Suppressor macrophage (primary cell): ENCODE measurements at places on chromosomes 5 and 9.
A peak's percentile ranks its signal among the peaks of the same experiment; 100 is the strongest.

- no peak for DNase-seq
These were observed 48.7 kb upstream of the HOMER1 start for GRCh38 chr5:79562351-79563246.

- peak; percentile 25 for DNase-seq
These were observed 178.0 kb upstream of the PIK3R1 start for GRCh38 chr5:68037546-68037945.

- DNase-seq: no peak
These were observed 13.9 kb downstream of the PLK2 start for GRCh38 chr5:58446024-58446423.

- DNase-seq: no peak
These were observed 161.3 kb downstream of the RAPGEF6 start for GRCh38 chr5:131473731-131474130.

- DNase-seq: no peak
These were observed 131.3 kb downstream of the GLIS3 start for GRCh38 chr9:4168526-4168925.

DNA sequence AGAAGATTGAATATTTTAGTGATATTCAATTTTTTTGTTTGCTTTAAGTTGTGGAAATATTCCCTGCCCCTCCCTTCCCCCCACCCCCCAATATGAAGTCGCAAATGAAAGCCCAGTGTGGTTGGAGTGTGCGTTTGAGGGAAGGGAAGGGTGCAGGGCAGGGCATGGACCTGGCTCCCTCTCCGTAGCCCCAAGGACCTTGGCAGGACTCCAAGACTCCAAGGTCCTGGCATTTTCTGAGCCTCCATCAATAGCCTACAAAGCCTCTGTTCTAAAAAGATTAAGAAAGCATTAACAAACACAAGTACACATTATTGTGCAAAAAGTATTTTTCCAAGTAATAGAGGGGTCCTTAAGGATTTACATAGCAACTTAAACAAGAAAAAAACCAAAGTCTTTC, 38.8 kb upstream of the PTPN3 start:
- DNase-seq: no peak

- DNase-seq: no peak
These were observed 488.8 kb downstream of the HTR1A start for GRCh38 chr5:63473335-63473967.

GRCh38 chr9:130536701-130537107, 42.7 kb upstream of the FUBP3 start:
- no peak for DNase-seq

DNA sequence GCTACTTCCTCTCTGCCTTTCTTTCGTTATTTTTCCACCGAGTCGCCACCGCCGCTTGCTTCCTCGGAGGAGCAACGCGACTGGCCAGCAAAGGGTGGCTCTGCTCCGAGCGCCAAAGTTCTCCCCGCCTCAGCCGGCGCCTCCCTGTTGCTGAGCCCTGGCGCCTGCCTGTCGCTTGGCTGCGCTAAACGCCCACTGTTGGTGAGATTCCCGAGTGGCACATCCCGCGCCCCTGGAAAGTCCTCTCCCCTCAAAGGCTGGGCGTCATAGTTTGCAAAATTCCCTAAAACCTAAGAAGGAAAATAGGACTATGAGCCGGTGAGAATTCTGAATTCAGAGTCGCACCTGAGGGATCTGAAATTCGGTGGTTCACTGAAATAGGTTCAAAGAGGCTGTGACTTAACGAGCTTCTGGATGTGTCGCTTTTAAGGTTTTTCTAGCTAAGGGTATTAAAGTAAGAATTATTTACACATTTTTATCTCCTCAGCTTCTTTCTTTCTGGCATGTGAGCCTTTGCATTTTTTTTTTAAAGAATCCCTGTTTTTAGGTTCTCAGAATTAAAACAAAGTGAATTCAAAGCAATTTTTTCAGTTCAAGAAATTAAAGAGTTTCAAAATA, at the start of gene GRIN3A:
Gene GRIN3A (minus strand): TSS at position 82 of the 618 bp plus-strand sequence. CDS start 668 bp downstream, outside the sequence.
- no peak for DNase-seq

GRCh38 chr5:140042393-140042642, 781 bp downstream of the NRG2 start:
- DNase-seq: no peak

DNA sequence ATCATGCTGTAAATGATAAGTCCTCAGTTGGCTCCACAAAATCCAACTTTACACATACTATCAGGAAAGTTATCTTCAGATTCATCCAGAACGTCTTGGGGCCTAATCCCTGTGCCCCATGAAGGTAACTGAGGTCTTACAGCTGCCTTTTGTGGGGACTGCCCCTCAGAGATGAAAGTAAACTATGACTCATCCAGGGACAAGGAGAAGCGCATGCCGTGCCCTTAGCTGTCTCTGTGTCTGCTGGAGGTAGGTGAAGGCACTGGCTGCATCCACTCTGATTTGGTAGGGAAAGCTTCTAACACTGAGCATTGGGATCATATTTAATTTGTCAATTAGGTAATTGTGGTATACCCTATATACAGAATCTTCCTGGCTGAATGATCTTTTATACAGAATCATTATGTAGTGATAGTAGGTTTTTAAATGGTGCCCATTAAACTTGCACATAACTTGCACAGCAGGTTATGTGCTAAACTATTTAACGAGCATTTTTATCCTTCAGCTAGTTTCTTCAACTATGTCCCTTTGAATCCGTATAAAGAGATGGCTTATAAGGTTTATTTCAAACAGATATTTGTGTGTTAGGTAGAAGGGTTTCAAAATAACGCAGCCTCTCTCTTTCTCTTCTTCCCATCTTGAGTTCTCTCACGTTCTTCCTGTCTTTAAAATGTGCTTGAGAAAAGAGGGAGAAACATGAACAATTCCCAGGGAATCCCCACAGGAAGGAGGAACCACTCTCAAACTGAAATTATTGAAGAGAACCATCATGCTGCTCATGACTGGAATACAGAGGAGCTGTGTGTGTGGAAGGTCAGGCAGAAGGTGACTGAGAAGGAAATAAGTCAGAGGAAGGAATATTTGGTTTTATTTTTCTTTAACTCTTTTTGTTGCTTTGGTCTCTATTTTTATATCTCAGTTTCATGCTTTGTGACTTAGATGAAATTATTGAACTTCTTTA, 250.9 kb downstream of the CD180 start:
- DNase-seq: no peak

GRCh38 chr5:97010606-97011005, 74.7 kb downstream of the LNPEP start:
- no peak for DNase-seq

DNA sequence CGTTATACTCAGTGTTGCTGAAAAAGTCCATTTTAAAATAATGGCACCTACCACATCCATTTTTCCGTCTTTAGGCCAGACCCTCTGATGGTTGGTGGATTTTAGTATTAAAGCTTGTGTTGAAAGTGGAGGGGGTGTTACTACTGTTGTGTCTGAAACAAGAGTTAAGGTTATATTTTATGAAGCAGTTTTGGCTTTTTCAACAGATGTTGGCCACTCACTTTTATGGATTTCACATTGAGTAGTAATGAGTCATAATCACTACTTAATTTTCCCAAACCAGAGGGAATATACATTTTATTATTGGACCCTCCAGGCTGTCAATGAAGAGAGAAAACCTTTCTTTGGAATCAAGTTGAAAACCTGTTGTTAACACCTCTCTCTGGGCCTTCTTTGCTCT, 88.0 kb downstream of the TRIO start:
- no peak for DNase-seq

DNA sequence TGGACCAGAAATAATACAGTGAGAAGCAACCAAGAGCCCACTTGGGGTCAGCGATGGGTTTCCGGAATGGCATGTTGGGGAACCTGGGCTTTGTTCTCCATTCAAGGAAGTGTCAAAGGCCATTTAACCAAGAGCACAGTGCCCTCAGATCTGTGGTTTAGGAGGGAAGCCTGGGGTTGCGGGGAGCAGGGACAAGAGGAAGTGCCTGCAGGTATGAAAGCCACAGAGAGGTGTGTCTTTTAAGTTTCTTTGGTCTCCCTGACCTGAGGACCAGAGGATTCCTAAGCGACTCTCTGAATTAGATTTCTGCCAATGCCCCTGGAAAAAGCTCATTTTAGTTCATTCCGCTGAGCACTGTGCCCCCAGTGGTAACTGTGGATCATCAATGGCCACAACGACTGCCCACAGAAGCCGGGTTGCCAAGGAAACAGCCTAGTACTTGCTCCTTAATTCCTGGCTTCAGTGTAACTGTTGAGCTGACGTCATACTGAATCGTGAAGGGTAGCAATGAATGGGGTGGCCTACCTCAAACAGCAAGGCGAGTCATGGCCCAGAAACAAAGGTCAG, 107.3 kb upstream of the SPIN1 start:
- DNase-seq: no peak

GRCh38 chr9:21806644-21807043, 4.2 kb downstream of the MTAP start:
- no peak for DNase-seq

GRCh38 chr9:102047549-102047948, 309.1 kb upstream of the GRIN3A start:
- no peak for DNase-seq

DNA sequence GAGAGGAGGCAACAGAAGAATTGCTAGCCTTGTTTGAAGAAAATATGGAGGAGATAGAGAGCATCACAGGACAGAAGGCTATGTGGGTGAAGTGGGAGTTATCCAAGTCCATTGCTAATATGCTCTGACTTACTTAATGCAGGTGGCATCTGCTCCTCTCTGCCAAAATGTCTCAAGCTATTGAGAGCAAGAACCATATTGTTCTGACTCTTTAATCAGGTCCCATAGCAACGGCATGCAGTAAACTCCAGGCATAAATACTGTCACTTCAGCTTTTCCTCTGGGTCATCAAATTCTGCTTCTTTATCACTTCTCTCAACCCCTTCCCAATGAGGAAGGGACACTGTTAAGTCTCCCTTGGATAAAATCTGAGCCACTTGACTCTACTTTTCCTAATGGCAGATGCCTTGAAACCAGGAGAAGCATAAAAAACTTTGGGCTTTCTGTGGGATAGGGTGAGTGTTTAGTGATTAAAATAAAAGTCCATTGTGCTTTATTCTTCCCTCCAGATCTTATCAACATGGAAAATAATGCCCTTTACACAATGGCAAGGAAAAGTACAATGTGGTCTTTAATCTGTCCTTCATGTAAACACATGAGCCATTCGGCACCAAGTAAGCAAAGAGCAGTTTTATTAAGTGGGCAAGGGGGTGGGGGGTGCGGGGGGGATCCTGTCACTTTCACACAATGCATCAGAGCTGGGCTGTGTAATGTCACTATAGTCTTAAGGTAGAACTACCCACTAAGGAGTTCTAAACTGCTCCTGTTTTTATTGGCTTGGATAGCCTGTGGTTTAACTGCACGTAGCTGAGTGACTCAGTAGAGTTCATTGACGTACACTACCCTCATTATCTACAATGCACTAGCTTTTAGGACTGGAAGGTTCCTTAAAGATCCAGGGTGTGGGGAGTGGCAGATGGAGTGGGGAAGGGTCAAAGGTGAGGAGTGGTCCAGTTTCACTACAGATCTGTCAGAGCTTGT, 71.0 kb upstream of the TARS1 start:
- DNase-seq: no peak

- DNase-seq: peak; percentile 30
These were observed 171.0 kb downstream of the DEPDC1B start for GRCh38 chr5:60529001-60529400.

- DNase-seq: no peak
These were observed 721.5 kb downstream of the SEMA5A start for GRCh38 chr5:8824371-8824770.

- DNase-seq: no peak
These were observed 178.3 kb downstream of the BARX1 start for GRCh38 chr9:93776873-93777272.

- no peak for DNase-seq
These were observed 199.6 kb downstream of the KCTD16 start for GRCh38 chr5:144370273-144370672.

DNA sequence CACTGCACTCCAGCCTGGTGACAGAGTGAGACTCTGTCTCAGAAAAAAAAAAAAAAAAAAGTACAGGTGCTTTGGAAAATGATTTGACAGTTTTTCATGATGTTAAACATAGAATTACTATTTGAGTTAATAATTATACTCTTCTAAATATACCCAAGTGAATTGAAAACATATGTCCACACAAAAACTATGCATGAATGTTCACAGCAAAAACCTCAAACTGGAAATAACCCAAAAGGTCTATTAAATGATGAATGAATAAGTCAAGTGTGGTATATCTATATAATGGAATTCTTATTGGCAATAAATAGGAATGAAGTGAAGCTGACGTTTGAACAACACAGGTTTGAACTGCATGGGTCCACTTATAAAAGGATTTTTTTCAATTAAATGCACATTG, 207.2 kb upstream of the DAB2 start:
- DNase-seq: no peak

- DNase-seq: no peak
These were observed 361.4 kb upstream of the RPS23 start for GRCh38 chr5:82639393-82640144.

GRCh38 chr5:90233476-90233875, 176.1 kb downstream of the CETN3 start:
- DNase-seq: no peak

- no peak for DNase-seq
These were observed 146.1 kb downstream of the GAS1 start for GRCh38 chr9:86801246-86801645.

- no peak for DNase-seq
These were observed 156.8 kb upstream of the KLF9 start for GRCh38 chr9:70571258-70571657.

GRCh38 chr5:105840800-105841199, 1829.9 kb downstream of the EFNA5 start:
- DNase-seq: no peak

DNA sequence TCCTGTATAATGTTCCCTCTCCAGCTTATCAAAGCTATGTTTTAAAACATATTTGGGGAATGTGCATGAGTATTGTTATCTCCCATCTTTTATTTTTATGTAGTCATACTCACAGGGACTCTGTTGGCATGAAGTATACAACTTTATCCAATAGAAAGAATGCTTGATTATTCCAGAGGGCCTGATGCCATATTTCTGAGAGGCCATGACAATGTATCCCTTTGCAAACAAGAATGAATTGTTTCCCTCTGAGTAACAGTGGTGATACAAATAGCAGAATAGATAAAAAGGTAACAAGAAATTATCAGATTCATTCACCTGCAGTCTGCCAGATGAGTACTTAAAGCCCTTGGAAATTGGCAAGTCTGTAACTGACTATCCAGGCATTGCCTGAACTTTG, 125.9 kb downstream of the PLK2 start:
- no peak for DNase-seq

DNA sequence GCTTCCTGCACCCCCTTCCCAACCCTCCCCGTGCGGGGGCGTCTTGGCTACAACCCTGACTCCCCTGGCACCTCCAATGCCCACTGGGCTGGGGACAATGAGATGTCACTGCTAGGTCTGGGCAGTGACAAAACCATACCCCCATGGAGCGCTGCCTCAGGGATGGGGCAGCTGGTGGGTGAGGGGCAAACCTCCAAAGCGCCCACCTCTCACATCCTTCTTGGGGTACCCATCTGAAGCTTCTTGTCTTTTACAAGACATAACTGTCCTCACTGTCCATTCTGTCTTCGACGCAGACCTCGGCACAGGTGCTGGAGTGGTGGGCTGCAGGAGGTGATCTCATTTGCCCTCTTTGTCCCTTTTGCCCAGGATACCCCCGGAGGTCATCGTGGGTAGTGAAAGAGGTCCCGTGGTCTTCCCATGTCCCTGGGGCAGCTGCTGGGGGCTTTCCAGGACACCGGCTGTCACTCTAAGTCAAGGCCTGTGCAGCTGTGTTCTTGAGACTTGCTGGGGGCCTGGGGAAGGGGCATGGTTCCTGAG, 27.8 kb upstream of the CSF1R start:
- no peak for DNase-seq
